ENCODE measurements at places on chromosomes 1 and 21. TPM values are rescaled to one million over a fixed set of nuclear protein-coding genes. Genes with fewer than 3 reads are reported as not detected.

- no peak for DNase-seq
Measured at GRCh38 chr1:48846441-48846840, 69.8 kb upstream of the BEND5 start.

GRCh38 chr21:45241357-45241756, 46.3 kb downstream of the POFUT2 start:
- DNase-seq, result no peak

MAST2 gene
- total RNA-seq, result 77.8 TPM

GRCh38 chr1:165114022-165114888, 242.3 kb downstream of the LMX1A start:
- DNase-seq, result no peak

CZIB gene
- 52.1 TPM for total RNA-seq

- no peak for DNase-seq
Measured at GRCh38 chr1:247332623-247333361, 1.1 kb upstream of the ZNF496 start.

TRNP1 gene
- 16.6 TPM for total RNA-seq

Measured in heart left ventricle (tissue), 16 donors.